ENCODE measurements at places on chromosomes 13 and 19.

- DNase-seq: no peak
Measured at GRCh38 chr13:67619351-67619994, 389.3 kb upstream of the PCDH9 start.

- DNase-seq: no peak
Measured at GRCh38 chr13:43894438-43894837, 14.7 kb downstream of the LACC1 start.

- DNase-seq: no peak
Measured at GRCh38 chr13:110125157-110125556, 181.8 kb downstream of the COL4A1 start.

DNA sequence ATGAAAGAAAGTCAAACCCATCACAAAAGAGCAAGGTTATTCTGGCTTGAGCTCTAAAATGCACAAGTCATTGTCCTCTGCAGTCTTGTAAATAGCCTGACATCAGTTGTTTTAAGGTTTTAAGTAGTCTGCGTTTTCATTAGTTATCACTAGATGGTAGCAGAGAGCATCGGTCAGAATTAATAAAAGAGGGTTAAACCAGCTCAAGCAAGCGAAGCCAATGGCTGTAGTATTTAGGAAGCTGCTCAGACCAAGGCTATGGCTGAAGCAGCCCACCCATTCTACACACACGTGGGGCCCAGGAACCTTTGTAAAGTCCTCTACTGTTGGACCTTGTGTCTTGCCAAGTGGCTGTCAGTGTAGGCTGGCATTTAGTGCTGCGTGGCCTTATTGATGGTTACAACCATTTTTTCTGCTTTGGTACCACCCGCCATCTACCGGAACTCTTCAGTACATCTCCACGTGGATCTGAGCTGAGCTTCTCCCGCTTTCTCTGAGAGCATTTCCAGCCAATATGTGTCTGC is 13.3 kb upstream of the ZNF57 start:
- DNase-seq: no peak

DNA sequence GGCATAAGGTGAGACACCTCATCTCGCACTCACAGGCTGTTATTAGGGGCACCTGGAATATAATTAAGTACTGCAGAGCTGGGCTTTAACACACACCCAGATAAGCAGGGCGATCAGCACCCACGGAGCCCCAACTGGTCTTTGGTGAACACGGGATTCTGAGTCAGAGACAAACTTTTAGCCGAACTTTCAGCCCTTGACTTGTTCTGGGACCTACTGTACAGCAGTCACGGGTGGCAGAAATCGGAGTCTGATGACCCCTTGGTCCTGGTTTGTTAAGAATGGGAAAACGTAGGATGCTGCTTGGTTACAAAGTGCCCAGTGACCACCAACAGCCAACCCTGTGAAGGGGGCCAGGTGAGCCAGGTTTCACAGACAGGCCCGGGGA is 9.0 kb downstream of the SH3GL1 start:
- DNase-seq: no peak

DNA sequence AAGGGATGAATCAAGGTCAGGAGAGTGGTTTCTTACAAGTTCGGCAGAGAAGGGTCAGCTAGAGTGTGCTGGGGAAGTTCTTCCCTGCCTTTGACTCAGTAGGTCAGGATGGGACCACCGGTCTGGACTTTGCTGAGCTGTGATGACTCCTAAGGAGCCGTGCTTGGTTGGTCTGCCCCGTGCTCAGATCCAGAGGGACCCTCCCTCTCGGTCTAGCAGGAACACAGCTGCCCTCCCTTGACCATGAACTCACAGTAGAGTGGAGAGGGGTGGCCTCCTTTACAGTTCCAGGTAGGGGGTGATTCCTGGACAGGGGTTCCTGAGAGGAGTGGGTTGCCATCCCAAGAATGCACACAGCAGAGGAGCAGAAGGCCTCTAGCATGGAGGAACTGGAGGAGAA is 4.3 kb downstream of the RPS19 start:
- DNase-seq: no peak

- peak; percentile 27 for DNase-seq
Measured at GRCh38 chr19:16325161-16325527, 518 bp downstream of the KLF2 start.

- no peak for DNase-seq
Measured at GRCh38 chr19:48558018-48558684, 6.2 kb downstream of the SULT2B1 start.

- no peak for DNase-seq
Measured at GRCh38 chr13:67763384-67763783, 533.2 kb upstream of the PCDH9 start.

GRCh38 chr19:41937525-41938468 is 9.5 kb upstream of the ERFL start:
- no peak for DNase-seq

DNA sequence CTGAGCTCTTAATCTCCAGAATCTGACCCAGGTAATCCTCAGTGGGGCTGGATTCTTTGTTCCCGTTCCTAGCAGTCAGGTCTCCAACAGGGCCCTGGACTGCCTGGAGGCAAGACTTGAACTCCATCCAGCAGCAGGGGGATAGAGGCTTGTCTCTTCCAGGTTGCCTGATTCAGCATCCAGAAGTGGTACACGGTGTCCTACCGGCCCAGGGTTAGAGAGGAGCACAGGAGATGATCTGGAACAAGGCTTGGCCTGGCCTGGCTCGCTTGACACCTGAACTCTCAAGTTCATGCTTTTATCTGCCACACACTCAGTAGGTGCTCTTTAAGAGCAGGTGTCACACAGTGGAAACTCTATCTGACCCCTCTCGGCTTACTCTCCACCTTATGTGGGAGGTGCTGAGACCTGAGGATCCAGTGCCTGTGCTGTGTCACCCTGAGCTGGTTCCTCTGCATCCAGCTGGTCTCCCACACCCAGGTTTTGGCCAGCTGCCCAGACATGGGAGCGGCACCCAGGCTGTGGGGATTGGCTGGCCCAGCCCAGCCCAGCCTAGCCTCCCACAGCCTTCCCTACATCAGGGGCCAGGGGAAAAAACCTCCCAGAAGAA is at the start of gene CYP4F3:
Gene CYP4F3 (plus strand): TSS at position 604 of the 610 bp plus-strand sequence. CDS start 519 bp downstream, outside the sequence.
- DNase-seq: no peak

DNA sequence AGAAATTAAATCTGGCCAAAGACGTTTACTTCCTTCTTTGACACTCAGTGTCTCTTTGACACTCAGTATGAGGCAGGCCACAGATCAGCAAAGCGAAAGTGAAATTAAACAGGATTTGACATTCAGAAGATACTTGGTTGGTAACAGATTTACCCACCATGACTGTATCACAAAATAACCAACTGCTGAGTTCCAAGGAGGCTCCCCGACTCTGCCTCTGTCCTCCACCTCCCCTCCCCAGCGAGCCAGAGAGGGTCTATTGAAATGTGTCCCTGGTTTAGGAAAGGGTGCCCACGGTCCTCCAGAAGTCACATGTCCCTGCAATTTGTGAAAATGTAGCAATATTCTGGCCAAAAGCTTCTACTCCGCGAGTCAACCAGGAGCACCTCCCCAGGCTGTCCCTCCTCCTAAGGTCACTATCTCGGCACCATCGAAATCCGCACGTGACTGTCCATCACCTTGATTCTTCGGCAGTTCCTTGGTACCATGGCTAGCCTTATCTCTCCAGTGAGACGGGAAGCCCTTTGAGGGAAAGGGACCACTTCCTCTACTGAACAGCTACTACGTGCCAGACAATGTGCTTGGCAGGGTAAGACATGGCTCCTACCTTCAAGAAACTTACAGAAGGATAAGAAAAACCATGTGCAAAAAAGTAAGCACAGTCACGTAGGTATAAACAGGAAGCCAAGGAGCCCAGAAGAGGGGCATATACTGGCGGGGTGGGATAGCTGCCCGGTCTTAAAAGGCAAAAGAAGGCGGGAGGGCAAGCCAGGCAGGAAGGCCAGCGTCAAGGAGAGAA is 1.5 kb downstream of the N4BP2L1 start:
- DNase-seq: peak; percentile 42

DNA sequence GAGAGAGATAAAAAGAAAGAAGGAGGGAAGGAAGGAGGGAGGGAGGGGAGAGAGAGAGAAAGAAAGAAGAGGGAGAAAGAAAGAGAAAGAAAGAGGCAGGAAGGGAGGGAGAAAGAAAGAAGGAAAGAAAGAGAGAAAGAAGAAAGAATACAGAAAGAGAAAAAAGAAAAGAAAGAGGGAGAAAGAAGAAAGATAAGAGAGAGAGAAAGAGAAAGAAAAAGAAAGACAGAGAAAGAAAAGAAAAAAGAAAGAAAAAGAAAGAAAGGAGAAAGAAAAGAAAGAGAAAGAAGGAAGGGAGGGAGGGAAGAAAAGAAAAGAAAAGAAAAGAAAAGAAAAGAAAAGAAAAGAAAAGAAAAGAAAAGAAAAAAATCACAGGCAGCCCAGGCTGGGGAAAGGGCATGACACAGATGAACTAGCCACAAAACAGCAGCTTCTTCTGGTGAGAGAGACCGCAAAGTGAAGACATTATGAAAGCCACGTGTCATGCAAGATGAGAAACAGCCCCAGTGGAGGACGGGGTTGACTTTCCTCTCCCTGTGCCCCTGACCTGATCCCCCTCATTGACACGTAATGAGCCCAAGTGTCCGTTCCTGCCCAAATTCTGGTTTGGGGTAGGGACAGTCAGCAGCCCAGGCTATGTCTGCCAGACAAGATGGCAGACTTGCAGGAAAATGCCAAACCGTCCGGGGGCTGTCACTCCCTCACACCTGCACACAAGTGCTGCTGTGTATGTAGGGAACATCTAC is 102.1 kb downstream of the INSR start:
- peak; percentile 52 for DNase-seq

DNA sequence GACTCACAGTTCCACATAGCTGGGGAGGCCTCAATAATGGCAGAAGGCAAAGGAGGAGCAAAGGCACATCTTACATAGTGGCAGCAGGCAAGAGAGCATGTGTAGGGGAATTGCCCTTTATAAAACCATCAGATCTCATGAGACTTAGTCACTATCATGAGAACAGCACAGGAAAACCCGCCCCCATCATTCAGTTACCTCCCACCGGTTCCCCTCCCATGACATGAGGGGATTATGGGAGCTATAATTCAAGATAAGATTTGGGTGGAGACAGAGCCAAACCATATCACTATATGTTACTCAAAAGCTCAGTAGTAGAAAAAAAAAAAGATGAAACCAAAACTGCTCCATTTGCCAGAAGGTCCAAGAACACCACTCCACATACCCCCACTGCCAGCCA is 58.5 kb downstream of the DNAJC15 start:
- DNase-seq: no peak

- no peak for DNase-seq
Measured at GRCh38 chr13:114032126-114032799, 58.4 kb upstream of the C13orf46 start.

DNA sequence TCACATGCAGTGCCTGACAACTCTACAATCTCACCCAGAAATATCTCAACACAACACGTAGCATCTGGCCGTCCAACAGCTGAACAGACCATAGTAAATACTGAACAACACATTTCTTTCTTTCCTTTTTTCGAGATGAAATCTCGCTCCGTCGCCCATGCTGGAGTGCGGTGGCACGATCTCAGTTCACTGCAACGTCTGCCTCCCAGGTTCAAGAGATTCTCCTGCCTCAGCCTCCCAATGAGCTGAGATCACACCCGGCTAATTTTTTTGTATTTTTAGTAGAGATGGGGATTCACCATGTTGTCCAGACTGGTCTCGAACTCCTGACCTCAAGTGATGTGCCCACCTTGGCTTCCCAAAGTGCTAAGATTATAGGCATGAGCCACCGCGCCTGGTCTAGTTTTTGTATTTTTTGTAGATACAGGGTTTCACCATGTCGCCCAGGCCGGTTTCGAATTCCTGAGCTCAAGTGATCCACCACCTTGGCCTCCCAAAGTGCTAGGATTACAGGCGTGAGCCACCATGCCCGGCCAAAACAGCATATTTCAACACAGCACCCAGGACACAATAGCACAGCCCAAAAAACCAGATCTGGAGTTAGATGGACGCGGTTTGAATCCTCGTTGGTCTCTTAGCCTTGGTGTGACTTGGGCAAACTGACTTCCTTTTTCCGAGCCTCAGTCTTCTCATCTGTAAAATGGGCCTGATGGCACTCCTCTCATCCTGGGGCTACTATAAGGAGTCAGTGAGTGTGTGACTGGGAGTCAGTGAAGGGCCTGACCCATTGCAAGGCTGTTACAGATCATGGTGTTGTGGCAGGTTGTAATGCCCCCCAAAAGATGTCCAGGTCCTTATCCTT is 22.6 kb downstream of the CYP2A6 start:
- no peak for DNase-seq

DNA sequence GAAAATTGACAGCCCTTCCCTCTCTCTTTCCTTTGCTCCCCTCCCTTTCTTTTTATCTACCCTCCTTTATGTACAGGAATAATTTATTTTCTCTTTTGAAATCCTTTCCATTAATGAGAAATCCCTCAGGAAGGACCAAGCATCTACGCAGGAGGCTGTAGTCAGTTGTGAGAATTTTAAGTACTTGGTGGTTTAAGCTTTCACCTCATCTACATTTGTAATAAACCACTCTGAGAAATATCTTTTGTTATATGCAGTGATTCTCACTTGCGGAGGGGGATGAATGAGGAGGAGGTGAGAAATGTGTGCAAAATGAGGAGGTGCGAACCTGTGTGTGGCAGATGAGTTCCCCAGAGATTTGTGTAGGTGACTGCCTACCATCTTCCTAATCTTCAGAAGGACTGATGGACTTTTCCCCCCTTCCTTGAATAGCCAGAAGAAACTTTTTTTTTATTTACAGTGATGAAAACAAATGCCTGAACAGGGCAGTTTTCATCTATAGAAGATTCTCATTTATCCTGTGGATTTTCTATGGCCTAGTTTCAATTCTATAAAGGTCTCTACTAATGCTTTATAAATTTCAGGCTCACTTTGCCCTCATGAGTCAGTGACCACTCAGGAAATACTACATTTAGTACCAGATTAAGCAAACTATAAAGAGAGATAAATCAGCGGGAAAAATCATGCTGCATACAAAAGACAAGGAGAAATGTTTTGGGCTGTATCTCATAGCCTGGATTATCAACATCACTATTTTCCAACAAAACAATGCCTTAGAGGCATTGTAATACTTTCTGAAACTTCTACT is 118.3 kb downstream of the LHFPL6 start:
- DNase-seq: no peak

GRCh38 chr13:97366172-97366688 is 67.7 kb upstream of the RAP2A start:
- DNase-seq: no peak

- DNase-seq: no peak
Measured at GRCh38 chr13:113547238-113547971, 37.1 kb upstream of the TFDP1 start.

DNA sequence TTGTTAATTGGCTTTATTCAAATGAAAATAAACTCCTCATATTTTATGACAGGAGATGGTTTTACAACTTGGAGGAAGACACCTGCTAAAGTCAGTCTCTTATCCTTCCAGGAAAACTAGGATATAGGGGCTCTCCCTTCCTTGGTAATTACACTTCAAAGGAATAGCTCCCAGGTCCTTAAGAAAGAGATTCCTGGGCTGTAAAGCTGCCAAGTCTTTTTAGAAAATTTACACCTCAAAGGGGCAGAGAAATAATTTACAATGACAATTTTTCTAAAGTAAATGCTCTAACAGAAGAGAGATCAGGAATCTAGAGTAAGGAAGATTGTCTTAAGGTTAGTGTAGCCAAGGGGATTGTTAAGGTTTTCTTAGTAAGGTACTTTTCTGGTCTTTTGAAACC is 1359.0 kb downstream of the OLFM4 start:
- DNase-seq: no peak

Measured in activated CD4-positive, alpha-beta T cell treated with anti-CD3 and anti-CD28 coated beads for 48 hours (primary cell).